ENCODE measurements at places on chromosomes 2 and 18.

GRCh38 chr2:164967361-164967760, 12.0 kb upstream of the SLC38A11 start:
- no peak for DNase-seq

- no peak for DNase-seq
Measured at GRCh38 chr2:15730545-15731212, 139.0 kb downstream of the DDX1 start.

DNA sequence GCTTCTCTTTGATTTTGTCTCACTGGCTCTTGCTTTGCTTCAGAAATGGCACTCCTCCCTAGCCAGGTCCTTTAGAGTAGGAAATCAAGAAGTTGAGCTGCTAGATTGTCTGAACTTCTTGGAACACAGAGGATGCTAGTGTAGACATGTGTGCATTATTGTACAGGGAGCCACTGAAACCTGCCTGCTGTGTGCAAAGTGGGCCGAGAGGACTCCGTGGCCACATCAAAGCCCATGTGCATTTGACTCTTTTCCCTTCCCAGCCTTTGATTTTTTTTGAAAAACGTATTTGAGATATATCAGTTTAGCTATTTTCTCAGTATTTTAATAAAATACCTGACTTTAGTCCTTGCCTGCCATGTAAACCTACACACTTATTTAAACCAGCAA, 83.1 kb downstream of the TMEM247 start:
- no peak for DNase-seq

- no peak for DNase-seq
Measured at GRCh38 chr2:203574824-203575223, 39.7 kb upstream of the RAPH1 start.

GRCh38 chr2:204635478-204635877, 90.2 kb downstream of the PARD3B start:
- DNase-seq, result no peak

DNA sequence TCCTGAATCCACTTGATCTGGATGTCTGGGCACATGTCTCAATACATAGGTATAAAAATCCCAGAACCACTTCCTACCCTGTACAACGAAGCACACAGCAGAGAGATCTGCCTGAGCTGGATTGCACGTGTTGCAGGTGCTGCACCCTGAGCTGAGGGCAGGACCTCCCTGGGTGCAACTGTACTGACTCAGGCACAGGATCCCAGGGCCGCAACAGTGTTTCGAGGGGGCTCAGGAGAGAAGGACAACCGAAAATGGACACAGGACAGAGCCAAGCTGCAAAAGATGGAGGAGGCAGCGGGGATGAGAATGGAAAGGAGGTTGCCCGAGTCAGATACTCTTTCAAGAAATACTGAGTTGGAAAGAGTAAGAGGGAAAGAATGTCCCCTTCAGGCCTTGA, 354.1 kb downstream of the EIPR1 start:
- DNase-seq, result no peak

GRCh38 chr2:37366773-37367172, 22.3 kb downstream of the QPCT start:
- DNase-seq, result no peak

GRCh38 chr2:23498943-23499342, 114.0 kb downstream of the KLHL29 start:
- no peak for DNase-seq

GRCh38 chr2:121063471-121063870, 221.5 kb downstream of the TFCP2L1 start:
- DNase-seq, result no peak

- DNase-seq, result no peak
Measured at GRCh38 chr2:36371928-36372391, 16.4 kb downstream of the CRIM1 start.

DNA sequence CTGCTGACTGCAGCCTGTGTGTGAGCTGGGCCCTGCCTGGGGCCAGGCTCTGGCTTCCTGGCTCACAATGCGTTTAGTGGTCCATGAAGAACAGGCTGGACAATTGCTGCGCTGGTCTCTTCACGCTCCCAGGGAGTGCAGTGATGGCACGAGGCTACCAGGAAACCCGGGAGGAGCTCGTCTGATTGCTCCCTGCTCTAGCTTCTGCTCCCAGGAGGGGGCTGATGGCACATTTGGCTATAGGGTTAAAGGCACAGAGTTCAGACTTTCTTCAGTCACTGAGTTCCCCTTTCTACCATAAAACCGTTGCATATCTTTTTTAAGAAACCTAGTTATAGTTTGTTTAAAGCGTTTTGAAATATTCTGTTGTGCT, 60.1 kb downstream of the KCNF1 start:
- no peak for DNase-seq
